ENCODE measurements at places on chromosomes 13 and 19.

GRCh38 chr19:13784731-13785452 lies 10.4 kb upstream of the ZSWIM4 start:
- peak; percentile 77 for DNase-seq

GRCh38 chr13:110265341-110265681 lies 41.6 kb downstream of the COL4A1 start:
- no peak for DNase-seq

GRCh38 chr19:39347332-39348164 lies 5.3 kb downstream of the SAMD4B start:
- peak; percentile 72 for DNase-seq

DNA sequence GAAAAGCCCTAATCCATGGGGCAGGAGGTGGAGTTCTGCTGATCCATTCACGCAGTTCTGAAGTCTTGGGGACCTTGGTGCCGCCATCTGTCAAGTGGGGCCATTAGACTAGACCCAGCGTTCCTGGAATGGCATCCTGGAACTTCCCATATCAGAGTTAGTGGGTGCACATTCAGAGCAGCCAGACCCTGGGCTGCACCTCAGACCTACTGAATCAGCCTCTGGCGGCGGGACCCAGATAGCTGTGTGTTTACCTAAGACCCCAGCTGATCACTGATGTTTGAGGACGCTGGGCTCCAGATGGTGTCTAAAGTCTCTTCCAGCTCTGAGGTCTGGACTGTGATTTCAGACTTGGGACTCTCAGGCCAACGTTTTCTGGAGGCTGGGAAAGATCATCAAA lies 12.8 kb downstream of the POP4 start:
- no peak for DNase-seq

DNA sequence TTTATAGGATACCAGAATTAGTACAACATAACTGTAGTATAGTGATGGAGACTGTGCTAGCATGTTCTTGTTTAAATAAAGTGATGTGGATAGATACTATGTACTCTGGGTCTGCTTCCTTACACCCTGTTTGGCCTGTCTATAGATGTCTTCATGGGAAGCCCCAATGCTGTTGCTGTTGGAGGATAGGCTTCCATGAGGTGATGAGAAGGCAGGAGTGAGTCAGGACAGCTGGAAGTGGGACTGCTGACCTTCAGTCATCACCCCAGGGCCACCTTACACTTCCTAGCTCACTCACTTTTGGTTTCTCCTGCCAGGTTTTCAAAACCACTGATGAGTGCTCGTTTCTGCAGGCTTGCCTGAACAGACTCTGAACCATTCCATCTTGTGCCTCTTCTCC lies 4.2 kb downstream of the KCTD4 start:
- DNase-seq: peak; percentile 34

DNA sequence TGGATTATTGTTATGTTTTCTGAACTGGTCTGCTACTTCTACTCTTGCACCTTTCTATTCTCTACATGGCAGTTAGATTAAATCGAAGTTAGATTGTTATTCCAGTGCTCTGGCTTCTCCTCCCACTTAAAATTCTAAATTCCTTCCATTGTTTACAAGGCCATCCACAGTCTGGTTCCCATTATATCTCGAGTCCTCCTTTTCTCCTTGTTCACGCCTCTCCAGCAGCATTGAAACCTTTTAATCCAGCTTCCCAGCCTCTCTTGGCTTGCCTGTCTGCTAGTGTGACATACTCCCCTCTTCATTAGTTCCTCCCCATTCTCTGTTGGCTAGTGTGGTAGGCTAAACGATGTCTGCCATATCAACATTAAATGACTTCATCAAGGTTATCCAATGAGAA lies 54.5 kb downstream of the DNAJC15 start:
- no peak for DNase-seq

GRCh38 chr13:90498096-90498495 lies 849.4 kb upstream of the MIR17HG start:
- peak; percentile 39 for DNase-seq

GRCh38 chr19:54189145-54189734 lies at the start of gene MBOAT7:
TSS of gene MBOAT7 (minus strand) at chr19:54189580. CDS start at chr19:54188508, 1,072 bp downstream.
- DNase-seq: no peak

GRCh38 chr13:36030670-36031331 lies 100.4 kb downstream of the DCLK1 start:
- peak; percentile 29 for DNase-seq

- no peak for DNase-seq
These were observed 1.7 kb downstream of the OVOL3 start for GRCh38 chr19:36112678-36113077.

DNA sequence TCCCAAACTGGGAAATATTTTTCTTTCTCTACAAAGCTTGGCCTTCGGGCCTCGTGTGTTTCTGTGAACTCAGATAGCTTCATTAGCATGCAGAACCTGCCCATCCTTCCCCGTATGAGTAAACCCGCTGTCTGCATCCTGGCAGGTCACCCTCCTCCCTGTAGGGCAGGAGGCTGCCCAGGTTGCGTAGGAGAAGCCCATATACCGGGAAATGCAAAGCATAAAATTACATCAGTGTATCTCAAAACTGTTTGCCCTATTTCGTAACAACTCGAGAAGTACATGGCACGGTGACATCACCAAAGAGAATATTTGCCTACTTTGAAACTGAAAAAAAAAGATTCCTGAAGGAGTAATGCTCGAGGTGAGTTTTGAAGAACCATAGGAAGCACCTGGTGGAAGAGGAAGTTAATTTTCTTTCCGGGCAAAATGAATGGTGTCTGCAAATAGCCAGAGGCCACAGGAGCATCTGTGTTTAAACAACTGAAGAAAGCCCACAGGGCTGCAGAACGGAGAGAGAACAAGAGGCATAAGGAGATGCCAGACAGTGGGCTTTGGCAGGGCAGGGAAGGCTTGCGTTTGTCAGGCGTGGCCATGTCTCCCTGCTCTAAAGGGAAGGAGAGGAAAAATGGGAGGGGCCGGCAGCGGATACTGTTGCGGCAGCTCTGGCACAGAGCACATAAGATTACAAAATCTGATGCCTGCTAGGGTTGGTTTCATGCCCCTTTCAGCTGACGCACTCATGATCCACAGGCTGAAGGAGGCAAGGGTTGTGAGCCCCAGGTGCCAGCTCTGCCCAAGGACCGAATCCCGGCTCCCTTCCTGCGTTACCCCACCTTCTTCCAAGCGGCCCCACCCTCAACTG lies 81.4 kb downstream of the IRS2 start:
- no peak for DNase-seq

GRCh38 chr13:27964741-27965323 lies 4.3 kb downstream of the CDX2 start:
- DNase-seq: no peak

- DNase-seq: peak; percentile 84
These were observed 3.3 kb upstream of the NAPA start for GRCh38 chr19:47518139-47518538.

DNA sequence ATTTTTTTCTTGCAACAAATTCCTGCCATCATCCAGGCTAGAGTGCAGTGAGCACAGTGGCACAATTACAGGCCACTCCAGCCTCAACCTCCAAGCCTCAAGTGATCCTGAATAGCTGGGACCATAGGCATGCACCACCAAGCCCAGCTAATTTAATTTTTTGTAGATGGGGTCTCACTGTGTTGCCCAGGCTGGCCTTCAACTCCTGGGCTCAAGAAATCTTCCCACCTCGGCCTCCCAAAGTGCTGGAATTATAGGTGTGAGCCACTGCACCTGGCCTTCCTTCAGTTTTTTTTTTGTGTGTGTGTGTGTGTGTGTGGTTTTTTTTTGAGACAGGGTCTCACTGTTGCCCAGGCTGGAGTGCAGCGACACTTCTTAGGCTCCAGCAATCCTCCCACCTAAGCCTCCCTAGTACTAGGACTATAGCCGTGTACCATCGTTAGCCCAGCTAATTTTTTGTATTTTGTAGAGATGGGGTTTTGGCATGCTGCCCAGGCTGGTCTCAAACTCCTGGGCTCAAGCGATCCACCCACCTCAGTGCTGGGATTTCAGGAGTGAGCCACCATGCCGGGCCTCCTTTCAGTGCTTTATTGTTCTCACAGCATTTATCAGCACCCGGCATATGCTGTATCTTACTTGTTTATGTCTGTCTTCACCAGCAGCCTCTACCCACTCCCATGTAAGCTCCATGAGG lies 5.9 kb upstream of the SRRM5 start:
- DNase-seq: no peak

- no peak for DNase-seq
These were observed 323.7 kb downstream of the MTUS2 start for GRCh38 chr13:29143847-29144246.

DNA sequence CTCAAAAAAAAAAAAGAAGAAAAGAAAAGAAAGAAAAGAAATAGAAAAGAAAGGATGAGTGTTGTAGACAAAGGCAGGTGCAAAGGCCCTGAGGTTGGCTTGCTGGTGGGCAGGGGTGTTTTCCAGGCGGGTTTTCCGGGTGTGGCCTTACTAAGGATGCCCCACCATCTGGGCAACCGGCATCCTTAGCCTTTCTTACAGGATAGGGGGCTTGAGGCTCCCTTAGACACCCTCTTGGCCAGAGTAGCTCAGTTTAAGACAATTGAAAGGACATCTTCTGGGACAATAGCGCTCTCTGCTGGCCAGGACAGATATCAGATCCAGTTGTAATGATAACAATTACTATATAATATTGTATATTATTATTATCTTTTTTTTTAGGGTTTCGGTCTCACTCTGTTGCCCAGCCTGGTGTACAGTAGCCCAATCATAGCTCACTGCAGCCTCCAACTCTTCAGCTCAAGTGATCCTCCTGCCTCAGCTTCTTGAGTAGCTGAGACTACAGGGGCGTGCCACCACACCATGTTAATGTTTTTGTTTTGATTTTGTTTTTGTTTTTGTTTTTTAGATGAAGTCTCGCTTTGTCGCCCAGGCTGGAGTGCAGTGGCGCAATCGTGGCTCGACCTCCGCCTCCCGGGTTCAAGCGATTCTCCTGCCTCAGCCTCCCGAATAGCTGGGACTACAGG lies 1.4 kb upstream of the QTRT1 start:
- peak; percentile 65 for DNase-seq

DNA sequence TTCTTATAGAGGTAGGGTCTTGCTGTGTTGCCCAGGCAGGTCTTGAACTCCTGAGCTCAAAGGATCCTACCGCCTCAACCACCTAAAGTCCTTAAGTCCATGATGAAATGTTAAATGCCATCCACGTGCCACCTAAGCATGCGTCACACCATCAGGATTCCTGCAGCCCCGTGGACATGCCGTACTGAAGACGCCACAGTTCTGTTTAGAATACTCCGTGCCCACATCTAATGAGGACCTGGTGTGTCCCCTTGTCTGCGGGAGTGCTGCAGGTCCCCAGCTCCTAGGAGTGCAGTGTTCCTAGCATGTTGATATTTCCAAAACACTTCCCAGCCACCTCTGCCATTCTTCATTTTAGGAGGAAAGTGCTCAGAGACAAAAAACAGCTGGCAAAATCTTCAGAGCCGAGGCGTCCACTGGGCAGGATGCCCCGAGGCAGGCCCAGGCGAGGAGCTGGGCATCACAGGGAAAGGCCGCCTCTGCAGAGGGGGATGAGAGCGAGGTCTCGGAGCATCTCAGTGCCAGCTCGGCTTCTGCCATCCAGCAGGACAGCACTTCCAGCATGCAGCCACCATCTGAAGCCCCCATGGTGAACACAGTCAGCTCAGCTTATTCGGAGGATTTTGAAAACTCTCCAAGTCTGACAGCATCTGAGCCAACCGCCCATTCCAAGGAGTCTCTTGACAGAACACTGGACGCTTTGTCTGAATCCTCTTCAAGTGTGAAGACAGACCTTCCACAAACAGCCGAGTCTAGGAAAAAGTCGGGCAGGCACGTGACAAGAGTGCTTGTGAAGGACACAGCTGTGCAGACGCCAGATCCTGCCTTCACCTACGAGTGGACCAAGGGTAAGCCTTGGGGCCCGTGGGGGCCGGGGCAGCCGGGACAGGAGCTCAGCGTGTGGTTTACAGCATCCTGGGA lies 13.2 kb downstream of the C19orf44 start:
- no peak for DNase-seq

DNA sequence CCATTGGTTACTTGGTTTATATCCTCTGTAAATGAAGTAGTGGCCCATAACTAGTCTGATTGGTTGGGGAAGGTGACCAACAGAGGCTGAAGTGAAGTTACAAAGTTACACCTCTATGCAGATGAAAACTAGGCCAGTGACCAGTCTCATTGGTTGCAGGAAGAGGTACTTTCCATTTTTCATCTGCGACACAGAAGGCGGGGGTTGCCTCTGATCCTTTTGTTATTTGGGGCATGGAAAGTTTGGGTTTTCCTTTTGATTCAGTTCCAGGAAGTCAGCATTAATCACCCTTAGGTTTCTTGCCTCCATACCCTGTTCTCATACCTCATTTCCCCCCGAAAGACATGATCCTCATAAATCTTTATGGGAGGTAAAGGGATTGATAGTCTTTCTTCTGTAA lies 20.2 kb downstream of the ZNF544 start:
- DNase-seq: no peak

GRCh38 chr19:29771708-29772414 lies 39.9 kb upstream of the CCNE1 start:
- DNase-seq: peak; percentile 68

GRCh38 chr19:46350029-46350757 lies 3.3 kb downstream of the PPP5C start:
- DNase-seq: no peak

DNA sequence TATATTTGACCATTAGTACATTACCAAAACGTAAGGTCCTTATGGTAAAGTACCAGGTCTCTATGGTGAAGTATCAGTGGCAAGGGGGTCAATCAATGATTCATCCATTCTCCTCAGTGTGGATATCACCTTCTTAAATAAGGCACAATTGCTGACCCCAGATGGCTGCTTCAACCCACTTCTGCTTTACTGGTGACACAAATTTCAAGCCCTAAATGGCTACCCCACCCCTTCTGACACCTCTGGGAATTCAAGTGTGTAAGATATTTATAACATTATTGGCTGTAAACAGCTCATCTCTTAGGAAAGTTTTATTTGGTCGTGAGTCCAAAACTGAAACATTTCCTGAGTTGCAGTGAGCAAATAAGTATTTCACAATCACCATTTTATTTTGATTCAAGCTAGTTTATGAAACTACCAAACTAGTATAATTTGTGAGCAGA lies 7.9 kb upstream of the WBP4 start:
- DNase-seq: peak; percentile 31

DNA sequence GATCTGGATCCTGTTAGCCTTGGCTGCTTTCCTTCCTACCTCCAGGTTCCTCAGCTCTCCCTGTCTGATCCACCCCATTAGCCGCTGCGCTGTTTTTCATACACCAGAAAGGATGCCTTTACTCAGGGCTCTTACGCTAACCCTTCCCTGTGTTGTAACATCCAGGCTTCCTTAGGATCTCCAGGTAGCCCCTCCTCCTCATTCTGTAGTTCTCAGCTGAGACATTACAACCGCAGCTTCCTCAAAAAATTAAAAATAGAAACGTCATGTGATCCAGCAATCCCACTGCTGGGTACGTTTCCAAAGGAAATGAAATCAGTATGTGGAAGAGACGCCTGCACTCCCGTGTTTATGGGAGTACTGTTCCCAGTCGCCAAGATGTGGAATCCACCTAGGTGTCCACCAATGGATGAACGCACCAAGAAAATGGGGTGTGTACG lies 18.4 kb upstream of the MYADM start:
- DNase-seq: no peak

- no peak for DNase-seq
These were observed 932.3 kb downstream of the EFNB2 start for GRCh38 chr13:105602956-105603670.

Measured in myocyte (in vitro differentiated cells).